Stimulated activated CD8-positive, alpha-beta memory T cell treated with anti-CD3 and anti-CD28 coated beads, Interleukin-2, amount 100 ng/mL, for 48 hours (primary cell): ENCODE measurements at places on chromosomes 2 and 18.

GRCh38 chr2:81481242-81481993 lies 1176.9 kb upstream of the LRRTM1 start:
- no peak for DNase-seq

DNA sequence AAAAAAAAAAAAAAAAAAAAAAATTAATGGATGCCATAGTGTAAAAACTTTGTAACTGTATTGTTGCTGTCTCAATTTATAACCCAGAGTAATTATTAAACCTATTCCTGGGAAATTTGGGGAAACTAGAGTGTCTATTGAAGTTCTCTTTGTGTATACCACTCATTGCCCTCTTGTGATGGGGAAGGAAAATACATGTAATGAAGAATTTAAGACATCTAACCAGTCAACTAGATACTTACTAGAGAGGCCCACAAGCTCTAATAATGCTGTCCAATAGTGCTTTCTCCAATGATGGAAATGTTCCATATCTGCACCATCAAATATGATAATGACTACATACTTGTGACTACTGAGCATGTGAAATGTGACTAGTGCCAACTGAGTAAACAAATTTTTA lies 168.5 kb upstream of the SLC39A10 start:
- DNase-seq = no peak

DNA sequence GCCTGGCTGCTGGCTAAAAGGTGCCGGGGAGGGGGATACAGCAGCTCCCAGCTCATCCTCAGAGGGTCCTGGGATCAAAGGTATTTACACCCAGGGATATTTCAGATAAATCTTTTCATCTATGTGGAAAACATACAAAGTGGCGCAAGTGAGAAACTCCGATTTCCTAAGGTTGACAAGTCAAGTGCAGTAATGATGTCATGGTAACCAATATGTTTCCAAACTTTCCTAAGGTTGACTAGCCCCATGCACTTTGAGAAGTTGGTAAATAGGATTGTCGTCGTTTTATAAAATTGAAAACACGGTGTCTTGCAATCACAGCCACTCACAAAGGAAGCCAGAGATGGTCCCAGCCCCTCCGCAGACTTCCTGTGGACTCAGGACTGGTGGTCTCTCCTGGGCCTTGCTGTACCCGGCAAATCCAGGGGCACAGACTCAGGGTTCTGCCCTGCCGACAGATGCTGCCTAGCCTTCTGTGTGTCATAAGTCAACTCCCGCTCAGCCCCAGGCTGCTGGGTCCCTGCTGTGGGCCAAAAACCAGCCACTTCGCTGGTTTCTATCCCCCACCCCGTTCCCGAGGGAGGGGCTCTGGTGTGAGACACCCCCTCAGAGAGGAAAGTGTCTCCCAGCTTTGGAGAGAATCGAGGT lies 111.2 kb upstream of the PPP1CB start:
- DNase-seq = no peak

DNA sequence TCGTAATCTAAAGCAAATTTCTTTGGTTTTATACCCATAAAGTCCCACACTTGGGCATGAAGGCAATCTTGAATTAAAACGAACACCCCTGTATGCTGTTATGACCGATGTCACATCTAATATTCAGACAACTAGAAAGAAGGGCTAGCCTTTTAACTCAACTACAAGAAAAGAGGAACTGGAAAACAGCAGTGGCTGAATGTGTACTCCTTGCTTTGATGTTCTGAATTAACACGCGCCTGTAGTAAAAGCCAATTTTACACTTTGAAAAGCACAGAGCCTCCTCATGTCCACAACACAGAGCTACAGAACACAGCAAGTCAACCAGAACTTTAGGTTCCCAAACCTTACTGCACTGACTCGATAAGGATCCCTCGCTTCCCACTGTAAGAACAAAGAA lies 147.6 kb downstream of the HDAC4 start:
- no peak for DNase-seq

- DNase-seq = no peak
Observed at GRCh38 chr2:56450047-56450446, 266.3 kb downstream of the CCDC85A start.

DNA sequence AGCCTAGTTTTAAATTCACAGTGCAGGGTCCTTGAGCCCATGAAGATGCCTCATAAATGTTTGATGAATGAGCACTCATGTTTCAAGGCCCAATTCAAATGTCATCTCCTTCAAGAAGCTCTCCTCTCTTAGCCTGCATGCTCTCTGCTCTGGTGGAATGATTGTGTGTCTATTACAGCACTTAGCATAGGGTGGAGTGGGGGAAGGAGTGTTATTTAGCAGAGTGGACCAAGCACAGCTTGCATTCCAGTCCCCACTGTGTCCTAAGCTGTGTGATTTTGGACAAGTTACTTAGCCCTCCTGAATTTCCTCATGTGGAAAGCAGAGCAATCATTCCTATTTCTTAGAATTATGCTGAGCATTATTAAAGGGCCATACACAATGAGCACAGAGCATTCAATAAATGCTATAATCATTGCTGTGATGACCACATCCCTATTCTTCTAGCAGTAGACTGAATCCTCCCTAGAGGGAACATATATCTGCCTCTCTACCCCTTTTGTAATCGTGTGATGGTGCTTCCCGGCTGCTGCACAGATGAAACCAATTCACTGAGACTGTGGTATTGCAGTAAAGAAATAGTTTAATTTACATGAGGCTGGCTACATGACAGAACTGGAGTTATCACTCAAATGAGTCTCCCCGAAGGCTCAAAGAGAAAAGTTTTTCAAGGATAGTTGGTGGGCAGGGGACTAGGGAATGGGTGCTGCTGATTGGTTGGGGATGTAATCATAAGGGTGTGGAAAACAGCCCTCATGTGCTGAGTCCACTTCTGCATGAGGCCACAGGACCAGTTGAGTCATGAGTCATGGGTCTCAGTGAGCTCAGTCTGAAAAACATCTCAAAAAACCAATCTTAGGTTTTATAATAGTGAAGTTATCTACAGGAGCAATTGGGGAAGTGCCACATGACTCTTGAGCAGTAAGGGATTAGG lies 173.4 kb upstream of the NDUFV2 start:
- no peak for DNase-seq

DNA sequence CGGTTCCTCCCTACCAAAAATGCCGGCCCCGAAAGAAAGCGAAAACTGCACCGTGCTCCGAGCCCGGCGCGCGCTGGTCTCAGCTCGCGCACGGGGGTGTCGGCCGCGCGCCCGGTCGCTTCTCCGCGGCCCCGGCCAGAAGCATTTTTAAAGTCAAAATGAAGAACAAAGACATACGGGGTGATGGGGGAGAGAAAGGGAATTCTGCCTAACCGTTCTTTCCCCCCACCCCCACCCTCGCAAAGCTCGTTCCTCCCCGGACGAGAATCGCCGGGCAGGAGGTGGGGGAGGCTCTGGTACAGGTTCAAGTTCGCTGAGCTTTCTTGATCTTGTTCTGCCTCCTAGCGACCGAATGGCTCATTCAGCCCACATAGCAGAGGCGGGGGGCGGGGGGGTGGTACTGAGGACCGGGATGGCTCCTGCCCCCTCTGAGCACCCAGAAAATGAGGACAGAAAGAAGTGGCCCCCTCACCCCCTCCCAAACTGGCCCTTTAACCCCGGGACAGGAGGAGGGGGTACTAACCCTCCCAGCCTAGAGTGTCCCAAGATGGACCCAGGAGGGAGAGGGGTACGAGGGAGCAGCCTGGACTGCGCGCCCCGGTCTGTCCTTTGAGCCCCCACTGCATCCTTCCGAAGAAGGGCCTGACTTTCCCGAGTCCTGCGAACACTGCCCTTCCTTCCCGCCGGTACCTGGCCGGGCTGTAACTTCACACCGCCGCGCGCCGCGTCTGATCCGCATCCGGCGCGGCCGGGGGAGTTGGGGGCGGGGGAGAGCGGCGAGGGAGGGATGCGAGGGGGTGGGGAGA lies 3.1 kb downstream of the BCL11A start:
- no peak for DNase-seq
